ENCODE measurements at places on chromosomes 4 and X.

- no peak for DNase-seq
Observed at GRCh38 chrX:140949233-140949632, 53.2 kb upstream of the SPANXB1 start.

DNA sequence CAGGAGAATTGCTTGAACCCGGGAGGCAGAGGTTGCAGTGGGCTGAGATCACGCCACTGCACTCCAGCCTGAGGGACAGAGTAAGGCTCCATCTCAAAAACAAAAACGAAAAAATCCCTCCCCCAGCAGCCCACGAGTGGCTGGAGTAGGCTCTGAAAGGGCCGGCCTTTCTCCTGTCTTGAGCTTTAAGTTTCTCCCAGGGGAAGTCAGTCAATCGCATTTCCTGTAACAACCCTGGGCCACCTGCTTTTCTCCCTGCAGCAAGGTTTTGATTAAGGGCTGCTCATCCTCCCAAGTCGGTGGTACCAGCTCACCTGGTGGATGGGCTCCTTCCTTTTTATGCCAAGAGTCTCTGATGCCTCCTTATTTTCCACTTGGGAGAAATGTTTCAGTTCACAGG is 2.0 kb upstream of the NYX start:
- no peak for DNase-seq

- peak; percentile 2 for DNase-seq
Observed at GRCh38 chrX:7996414-7996813, 69.2 kb upstream of the PNPLA4 start.

GRCh38 chrX:149365061-149365460 is 140.0 kb downstream of the IDS start:
- DNase-seq: no peak

DNA sequence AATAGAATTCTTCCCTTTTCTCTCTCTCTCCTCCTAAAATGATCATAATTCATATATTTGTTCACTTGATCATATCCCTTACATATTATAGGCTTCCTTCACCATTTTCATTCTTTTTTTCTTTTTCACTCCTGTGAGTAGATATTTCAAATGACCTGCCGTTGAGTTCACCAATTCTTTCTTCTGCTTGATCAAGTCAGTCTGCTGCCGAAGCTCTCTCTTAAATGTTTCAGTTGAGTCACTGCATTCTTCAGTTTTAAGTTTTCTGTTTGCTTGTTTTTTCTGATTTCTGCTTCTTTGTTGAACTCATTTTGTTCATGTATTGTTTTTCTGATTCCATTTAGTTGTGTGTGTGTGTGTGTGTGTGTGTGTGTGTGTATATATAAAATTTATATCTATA is 354.3 kb downstream of the GPAT3 start:
- DNase-seq: no peak

GRCh38 chr4:124636788-124637187 is 75.7 kb downstream of the ANKRD50 start:
- DNase-seq: no peak

DNA sequence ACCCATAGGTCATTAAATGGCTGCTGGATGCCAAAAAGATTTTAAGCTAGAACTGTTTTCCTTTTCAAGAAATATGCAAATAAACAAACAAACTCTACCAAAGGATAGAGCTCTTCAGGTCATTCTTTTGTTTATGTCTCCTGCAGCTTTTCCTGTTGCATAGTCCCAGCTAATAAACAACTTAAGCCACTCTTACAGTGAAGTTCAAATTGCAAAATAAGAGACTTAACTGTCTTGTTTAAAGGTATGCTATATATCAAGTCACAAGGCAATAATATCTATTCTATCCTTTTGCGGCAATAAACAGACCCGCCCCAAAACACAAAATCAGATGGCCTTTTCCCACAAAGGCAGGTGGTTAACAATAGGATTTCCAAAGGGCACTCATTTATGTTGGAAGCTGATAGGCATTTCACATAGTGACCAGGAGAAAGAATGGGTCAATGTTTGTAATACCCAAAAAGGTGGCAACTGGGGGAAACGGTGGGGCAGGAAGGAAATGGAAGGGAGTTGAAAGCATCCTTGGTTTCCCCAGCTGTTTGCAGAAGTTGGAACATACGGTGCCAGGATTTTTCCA is 15.3 kb downstream of the HAND2 start:
- DNase-seq: no peak

- no peak for DNase-seq
Observed at GRCh38 chr4:100576570-100576969, 58.7 kb upstream of the EMCN start.

DNA sequence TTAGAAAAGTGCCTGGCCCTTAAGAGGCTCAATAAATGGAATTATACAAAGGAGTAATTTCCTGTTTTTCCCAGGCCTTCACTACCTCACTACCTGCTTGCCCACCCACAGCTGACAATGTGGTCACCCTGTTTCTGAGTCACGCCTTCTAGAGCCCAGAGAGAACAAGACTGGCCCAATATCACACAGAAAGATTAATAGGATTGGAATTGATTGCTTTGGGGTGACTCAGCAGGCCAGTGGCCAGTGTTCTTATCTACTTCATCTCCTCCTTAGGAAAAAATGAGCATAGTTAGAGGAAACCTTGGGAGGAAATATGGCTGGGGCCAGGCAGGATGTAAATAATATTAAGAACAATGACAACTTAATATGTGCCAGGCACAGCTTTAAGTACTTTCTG is 4.5 kb upstream of the FGF16 start:
- DNase-seq: no peak

DNA sequence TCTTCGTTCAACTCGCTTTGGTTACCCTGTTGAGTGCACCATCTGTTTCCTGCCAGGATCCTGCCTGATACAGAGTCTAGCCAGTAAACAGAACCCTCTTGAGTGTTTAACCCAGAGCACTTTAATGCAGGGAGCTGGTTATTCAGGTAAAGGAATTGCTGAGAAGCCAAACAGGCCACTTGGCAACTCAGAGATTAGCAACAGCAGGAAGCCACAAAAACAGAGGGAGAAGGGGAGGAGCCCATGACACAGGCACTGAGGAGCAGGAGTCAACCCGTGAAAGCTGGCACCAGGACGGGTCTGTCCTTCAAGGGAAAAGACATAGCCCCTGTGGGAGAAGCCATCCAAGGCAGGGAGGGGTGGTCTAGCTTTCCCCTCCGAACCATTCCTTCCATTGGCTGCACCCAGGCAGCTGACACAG is 641.4 kb downstream of the ZNF674 start:
- no peak for DNase-seq

Measured in NCI-H187 (cell line).